GM12865 (cell line): ENCODE measurements at places on chromosomes 5 and 9.

- no peak for DNase-seq
These were observed 83.4 kb downstream of the CYLC2 start for GRCh38 chr9:103078581-103078980.

DNA sequence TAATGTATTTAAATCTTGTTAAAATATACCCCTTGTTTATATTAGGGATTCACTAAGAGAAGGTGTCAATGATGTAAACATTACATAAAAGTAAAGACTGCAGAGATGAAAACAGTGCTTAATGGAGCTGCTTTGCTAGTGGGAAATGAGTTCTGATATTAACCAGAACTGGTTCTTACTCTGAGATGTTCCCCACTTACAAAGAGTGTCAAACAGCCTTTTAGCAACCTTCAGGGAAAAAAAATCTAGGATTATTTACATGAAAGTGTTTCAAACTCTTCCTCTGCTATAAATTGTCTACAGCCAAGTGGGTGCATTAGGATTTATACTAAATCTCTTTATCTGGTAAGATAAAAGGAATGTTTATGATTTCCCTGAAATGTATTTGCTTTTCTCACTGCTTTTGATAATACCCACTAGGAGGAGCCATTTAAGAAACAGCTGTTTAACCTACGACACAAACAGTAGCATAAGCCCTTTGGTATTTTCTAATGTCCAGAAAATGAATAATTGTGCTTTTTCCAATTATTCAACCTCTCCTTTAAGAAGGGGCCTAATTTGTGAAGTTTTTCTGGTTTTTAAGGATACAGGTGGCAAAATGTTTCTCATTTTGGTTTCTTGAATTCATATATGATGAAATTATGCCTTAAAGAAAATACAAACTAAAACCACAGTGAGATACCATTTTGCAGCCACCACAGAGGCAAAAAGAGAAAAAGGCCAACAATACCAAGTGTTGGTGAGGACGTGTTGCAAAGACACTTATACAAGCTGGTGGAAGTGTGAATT, 186.3 kb downstream of the TLE4 start:
- no peak for DNase-seq

- peak; percentile 2 for DNase-seq
These were observed 1145.0 kb downstream of the MAT2B start for GRCh38 chr5:164650427-164650826.

GRCh38 chr5:141513627-141514329, 24.9 kb downstream of the PCDHGC5 start:
- DNase-seq = peak; percentile 83

DNA sequence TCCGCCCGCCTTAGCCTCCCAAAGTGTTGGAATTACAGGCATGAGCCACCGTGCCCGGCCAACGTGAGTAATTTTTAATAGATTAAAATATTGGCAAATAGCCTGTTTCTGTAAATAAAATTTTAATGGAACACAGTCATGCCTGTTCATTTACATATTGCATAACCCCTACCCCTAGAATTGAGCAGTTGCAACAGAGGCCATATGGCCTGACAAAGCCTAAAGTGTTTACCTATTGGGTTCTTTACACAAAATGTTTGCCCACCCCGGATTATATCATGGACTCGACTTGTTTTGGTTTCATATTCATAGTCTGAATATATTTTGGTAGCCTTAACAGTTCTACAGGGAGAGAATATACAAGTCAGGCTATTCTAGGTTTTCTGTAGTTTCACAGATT, 5.3 kb downstream of the NSA2 start:
- DNase-seq = no peak

- no peak for DNase-seq
These were observed 13.9 kb upstream of the BRD3OS start for GRCh38 chr9:134011401-134011800.

DNA sequence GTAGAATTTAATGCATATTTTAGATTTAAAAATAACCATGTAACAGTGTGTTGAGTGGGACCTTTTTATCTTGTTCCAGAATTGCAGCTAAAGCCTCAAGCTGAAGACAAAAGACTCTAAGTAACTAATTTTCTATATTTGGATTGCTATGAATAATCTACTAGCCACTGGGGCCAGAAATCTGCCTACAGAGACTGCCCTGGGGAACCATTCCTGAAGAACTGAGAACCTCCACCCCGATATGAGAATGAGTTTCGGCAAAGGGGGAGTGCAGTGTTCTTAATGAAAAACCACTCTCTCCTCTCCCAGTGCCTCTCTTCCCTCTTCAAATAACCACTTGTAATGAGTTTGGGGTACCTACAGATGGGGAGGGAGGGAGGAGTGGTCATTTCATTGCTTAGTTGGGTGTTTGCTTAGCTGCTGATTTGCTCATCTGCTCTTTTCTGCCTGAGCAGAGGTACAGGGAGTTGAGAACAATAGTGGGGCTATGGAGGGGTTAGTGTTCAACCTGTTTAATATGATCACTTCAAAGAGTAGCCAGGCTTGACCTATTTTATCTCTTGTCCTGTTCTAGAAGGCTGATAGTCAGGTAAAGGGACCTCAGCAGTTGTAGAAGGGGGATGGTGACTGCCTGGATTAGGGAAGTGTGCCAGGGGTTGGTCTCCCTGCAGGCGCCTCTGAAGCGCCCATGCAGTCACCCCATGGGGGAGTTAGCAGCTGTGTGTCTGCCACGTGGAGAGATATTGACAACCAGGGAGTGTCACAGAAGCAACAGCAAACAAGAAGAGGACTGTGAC, 47.7 kb downstream of the ATG10 start:
- no peak for DNase-seq

DNA sequence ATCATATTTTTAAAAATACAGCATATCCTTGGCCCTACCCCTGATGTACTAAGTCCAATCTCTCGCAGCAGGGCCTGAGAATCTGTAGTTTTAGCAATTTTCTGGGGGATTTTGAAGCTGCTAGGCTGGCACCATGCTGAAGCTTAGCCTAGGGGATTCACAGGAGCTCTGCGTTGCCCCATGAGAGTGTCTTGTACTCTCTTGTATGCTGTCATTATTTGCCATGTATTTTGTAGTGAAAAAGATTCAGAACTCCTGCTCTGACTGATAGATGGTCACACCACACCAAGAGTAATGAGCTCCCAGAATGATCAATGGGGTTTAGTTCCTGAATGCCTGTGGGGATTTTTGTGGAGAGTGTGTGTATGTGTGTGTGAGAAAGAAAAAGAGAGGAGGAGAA, 20.7 kb upstream of the TRMT10B start:
- peak; percentile 21 for DNase-seq

- DNase-seq = no peak
These were observed 96.0 kb upstream of the PRR16 start for GRCh38 chr5:120367896-120368634.

DNA sequence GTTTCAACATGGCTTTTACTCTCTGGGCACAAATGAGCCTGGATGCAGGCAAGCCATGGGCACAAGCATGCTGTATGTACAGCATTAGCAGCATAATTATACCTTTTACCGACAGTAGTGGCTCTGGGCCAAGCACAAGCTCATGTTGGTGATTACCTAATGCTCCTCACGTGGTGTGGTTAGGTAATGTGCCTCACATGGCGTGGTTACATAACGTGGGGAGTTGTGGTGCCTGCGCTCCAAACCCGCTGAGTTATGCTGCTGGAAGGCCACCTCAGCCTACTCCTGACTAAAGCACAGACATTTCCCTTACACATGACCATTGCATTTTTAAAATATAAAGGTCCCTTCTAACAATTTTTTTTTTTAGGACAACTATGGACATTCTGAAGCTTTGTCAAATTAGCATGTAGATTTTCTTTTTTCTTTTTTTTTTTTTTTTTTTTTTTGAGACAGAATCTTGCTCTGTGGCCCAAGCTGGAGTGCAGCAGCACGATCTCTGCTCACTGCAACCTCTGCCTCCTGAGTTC, 794.0 kb downstream of the EFNA5 start:
- DNase-seq = peak; percentile 40

DNA sequence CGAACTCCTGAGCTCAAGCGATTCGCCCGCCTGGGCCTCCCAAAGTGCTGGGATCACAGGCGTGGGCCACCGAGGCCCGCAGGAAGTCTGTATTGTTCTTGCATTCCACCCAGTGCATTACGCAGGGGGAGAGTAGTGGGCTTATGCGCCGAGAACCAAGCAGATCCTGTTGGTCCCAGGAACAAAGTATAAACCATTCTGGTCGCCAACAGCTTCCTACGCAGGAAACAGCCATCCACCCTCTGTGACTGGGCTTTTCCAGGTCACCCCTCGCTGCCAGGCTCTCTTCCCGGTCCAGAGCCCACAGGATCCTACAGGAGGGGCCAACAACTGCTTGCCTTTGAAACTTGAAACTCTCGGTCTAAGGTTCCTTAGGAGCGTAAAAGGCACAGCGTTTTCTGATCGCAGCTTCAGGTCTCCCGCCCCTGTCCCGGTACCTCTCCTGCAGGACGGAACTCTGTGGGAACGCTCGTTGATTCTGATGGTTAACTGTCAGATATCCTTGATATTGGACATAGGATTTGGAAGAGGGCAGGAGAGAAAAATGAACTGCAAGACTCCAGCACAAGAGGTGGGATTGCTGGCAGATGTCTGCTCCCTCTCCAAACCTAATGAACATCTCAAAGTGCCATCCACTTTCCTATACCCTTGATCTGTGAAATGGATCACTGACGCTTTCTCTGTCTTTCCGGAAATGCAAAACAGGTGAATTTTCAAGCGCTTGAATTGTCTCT, 4.2 kb upstream of the ANXA2R start:
- DNase-seq = no peak

DNA sequence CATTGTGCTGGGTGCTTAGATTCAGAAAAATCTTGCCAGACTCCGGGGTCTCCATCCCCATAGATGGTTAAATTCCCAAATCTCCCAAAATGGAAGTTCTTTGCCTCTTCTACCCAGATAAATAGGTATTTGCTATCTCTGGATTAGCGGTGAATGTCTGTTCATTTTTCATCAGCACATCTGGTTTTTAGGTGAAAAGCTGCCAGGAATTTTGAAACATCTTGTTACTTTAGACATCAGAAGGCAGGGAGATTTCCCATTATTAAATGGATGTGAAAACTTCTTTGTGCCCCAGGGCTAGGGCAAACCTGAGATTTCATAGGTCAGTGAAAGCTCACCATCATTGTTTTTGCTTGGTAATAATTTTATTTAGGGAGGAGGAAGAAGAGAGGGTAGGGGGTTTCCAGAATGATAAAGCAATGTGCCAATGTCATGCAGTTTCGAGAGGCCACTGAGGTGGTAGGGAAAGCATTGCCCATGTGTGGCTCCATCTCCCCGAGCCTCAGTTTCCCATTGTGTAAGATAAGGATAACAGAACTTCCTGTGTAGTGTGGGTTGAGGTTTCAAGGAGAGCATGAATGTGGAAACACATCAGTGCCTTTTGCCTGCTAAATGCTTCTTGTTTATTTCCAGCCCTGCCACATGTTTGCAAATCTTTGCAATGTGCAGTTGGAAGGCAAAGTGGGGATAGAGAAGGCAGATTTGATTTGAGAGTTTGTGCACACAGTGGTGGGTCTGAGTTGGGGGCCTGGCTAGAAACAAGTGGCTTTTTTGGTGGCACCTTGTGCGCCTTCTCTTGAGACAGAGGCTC, 147.2 kb upstream of the KLF4 start:
- DNase-seq = no peak

GRCh38 chr5:31378838-31379237, 153.1 kb downstream of the DROSHA start:
- DNase-seq = no peak

GRCh38 chr9:132708239-132708638, 38.0 kb downstream of the GTF3C4 start:
- DNase-seq = no peak

GRCh38 chr5:103224894-103225246, 33.7 kb upstream of the MACIR start:
- DNase-seq = no peak

GRCh38 chr9:86119457-86119856, 20.1 kb upstream of the GOLM1 start:
- DNase-seq = no peak

DNA sequence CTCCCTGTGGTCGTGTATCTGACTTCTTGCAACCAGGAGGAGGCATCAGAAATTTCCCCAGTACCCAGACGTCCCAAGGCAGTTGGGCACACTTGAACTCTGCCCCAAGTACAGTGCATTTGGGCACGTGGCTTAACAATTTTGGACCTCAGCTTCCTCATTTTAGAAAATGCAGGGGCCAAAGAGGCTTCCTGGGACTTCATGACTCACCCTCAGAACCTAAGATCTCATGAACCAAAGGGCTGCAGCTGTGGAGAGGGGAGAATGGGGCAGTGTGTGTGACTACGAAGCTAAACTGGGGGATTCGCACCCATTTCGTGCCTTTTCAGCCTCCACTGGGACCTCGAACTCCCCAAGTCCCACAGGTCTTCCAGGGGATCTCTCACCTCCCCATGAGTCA, 59.2 kb downstream of the SYK start:
- no peak for DNase-seq

GRCh38 chr9:95057101-95057500, 260.4 kb downstream of the FANCC start:
- no peak for DNase-seq

- no peak for DNase-seq
These were observed 11.0 kb upstream of the CEL start for GRCh38 chr9:133050781-133051180.

- DNase-seq = peak; percentile 42
These were observed 18.3 kb downstream of the UGCG start for GRCh38 chr9:111914749-111915424.

DNA sequence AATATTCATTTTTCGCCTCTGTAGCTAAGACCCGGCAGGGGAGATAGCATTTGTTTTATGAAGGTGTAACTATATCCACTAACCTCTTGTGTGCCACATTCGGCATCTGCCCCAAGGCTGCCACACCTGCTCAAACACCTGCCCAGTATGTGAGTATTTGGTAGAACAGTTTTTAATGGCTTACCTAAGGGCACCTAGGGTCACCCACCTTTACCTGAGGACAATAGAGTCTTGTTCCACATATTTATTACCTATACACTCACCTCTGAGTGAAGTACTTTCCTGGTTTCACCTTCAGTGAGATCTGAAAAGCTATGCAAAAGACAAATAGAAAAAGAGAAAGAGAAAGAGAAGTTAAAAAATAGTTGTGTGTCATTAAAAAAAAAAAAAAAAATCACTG, 68.0 kb upstream of the PIP5K1B start:
- no peak for DNase-seq

GRCh38 chr5:134565791-134566740, 40.6 kb downstream of the JADE2 start:
- no peak for DNase-seq

DNA sequence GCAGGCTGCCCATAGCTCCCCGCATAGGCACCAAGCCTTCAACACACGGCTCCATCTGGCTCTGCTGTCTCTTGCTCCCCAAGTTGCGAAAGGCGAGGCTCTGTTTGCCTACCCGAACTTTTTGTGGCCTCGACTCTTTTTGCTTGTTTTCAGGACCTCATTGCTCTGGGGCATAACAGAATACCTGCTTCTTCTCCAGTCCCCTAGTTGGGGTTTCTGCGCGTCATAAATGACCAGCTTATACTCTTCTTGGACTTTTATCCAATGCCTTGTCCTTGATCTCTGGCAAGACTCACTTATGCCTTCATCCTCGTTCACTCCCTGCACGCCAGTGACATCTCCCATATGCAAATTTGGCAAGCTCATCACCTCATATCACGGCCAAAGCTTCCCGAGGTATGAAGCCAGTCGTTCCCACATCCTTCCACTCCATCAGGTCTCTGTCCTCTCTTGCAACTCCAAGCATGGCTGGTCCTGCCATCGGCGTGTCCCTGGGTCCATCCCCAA, 238.8 kb upstream of the ADAMTS16 start:
- no peak for DNase-seq

- DNase-seq = peak; percentile 85
These were observed at the start of gene PGGT1B for GRCh38 chr5:115262321-115263077. TSS of gene PGGT1B (minus strand) at chr5:115262877. CDS start at chr5:115262851, 26 bp downstream.
